ENCODE measurements at places on chromosomes 12 and 14.

DNA sequence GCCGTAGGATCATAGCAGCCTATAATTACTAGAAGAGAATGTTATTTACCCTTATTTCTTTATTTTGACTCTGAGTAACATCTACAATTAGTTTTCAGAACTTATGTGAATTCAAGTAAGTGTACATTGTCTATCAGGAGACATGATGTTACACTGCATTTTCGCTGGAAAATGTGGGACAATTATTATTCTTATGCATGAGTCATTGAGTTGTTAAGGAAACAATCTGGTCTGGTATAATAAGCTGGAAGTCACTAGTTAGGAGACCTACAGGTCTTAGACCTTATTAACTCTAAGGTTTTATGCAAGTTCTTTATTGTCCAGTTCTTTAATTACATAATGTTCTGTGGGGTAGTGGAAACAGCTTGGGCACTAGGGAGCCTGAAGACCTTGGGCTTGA lies 5.8 kb downstream of the KTN1 start:
- no peak for DNase-seq

GRCh38 chr12:46124848-46125619 lies 134.7 kb upstream of the SCAF11 start:
- DNase-seq, result peak; percentile 19

DNA sequence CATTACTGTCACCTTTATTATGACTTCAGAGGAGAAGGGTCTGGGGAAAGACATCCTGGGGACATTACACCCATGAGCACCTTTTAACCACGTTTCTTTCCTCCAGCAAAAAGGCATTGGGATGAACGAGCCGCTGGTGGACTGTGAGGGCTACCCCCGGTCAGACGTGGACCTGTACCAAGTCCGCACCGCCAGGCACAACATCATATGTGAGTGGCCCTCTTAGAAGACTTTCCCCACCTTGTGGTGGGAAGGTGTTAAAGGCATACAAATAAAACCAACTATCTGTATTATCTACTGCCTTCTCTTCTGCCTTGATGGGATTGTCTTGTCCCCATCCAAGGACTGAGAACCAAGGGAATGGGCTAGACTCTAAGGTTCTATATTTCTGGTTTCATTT lies 6.0 kb downstream of the PSMD9 start:
- no peak for DNase-seq

- DNase-seq, result no peak
Measured at GRCh38 chr12:123223241-123223668, 9.7 kb downstream of the MPHOSPH9 start.

All from NCI-H187 (cell line).